Epithelial cell of esophagus (primary cell): ENCODE measurements at places on chromosomes 2 and 18.

DNA sequence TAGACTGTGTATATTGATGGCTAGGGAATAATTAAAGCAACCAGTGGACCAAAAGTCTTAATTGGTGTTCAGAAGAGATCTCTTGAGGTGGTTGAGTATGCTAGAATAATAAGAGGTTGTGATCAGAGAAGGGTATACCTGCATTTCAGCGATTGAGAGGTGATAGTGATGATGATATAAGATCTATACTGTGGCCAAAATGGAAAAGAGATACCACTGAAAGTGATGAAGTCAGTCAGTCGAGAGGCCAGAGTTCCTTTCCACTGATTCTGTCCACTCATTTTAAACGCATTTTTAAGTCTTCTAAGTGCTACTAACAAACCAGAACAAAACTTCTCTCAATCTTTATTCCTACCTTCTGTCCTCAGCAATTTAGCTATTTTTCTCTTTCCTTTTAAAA lies 32.9 kb downstream of the ACTR3 start:
- DNase-seq, result no peak

- DNase-seq, result no peak
Measured at GRCh38 chr2:168466190-168466737, 10.2 kb downstream of the CERS6 start.

GRCh38 chr2:229728370-229728769 lies 14.0 kb upstream of the DNER start:
- DNase-seq, result peak; percentile 66

GRCh38 chr2:157432475-157433106 lies 11.3 kb downstream of the CYTIP start:
- no peak for DNase-seq

DNA sequence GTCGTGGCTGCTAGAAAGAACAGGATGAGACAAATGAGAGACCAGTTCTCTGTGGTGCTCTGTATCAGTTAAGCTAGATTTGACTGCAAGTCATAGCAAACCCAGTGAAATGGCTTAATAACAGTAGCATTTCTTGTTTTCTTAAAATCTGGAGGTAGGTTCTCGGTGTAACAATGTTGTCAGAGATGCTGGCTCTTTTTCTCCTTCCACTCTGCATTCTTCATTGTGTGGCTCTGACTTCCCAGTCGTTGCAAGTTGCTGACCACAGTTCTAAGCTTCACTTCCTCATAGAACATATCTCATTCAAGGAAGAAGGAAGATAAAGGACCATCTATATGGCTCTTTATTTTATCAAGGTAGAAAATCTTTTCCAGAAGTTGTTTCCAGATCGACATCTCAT lies 7.9 kb upstream of the CKAP2L start:
- no peak for DNase-seq

GRCh38 chr18:47772374-47773248 lies 157.8 kb downstream of the SMAD2 start:
- DNase-seq, result peak; percentile 84

DNA sequence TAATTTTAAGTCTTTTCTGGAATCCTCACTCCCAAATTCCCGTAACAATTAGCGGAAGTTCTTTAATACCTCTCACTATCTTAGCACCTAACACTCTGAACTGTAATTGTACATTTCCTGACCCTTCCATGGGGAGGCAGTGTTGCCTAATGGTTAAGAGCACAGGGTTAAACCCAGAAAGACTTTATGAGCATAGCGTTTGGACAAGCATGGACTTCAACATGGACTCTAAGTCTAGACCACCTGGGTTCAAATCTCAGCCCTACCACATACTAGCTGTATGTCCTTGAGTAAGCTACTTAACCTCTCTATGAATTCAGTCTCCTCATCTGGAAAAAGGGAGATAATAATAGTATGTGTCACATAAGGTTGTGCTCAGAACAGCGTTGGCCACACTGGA lies 13.0 kb downstream of the ANTXR1 start:
- peak; percentile 71 for DNase-seq
